Testis (tissue), 5 donors: ENCODE measurements at places on chromosomes 3 and 15. TPM values are rescaled to one million over a fixed set of nuclear protein-coding genes. Genes with fewer than 3 reads are reported as not detected.

The COX5A gene
- 77.4 TPM for total RNA-seq

The NAA80 gene
- total RNA-seq, result 37.9 TPM

The GRIP2 gene
- total RNA-seq, result 2.4 TPM

The GOLGA6L4 gene
- total RNA-seq, result 21.3 TPM

The C3orf20 gene
- 3.8 TPM for total RNA-seq

The IQCF5 gene
- total RNA-seq, result 34.3 TPM

The ST3GAL6 gene
- 3.7 TPM for total RNA-seq

The CELSR3 gene
- total RNA-seq, result 17.5 TPM

The AADAC gene
- 0.31 TPM for total RNA-seq

The SLC28A1 gene
- 0.31 TPM for total RNA-seq

The CIDEC gene
- 1.6 TPM for total RNA-seq

The MUSTN1 gene
- total RNA-seq, result 3.5 TPM

The ITIH1 gene
- total RNA-seq, result 3.5 TPM

The WDR72 gene
- total RNA-seq, result 2.4 TPM
